GM19239 (cell line): ENCODE measurements at places on chromosomes 5 and 9.

GRCh38 chr5:177241768-177242167, 61.8 kb downstream of the RAB24 start:
- no peak for DNase-seq

GRCh38 chr5:68149189-68149588, 66.4 kb upstream of the PIK3R1 start:
- DNase-seq: no peak

GRCh38 chr5:59542851-59543820, 350.4 kb downstream of the PDE4D start:
- DNase-seq: no peak

GRCh38 chr9:86202338-86202882, 57.0 kb downstream of the C9orf153 start:
- peak; percentile 42 for DNase-seq

DNA sequence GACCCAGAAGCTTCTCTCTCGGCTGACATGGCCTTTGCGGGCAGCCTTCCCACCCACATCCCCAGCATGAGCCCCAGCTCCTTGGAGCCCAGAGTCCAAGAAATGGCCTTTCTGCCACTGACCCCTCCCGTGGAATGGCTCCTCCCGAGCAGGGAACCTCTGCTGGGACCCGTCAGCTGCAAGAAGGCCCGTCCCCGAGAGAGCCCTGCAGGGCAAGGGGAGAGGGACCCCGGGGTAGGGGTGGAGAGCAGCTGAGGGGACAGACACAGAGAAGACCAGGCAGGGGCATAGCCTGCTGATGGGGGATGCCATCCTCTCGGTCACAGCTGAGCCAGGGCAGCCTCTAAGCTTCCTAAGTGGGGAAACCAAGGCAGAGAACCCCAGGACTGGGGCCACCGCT, 11.2 kb upstream of the NOTCH1 start:
- no peak for DNase-seq

GRCh38 chr5:128303593-128303992, 220.0 kb downstream of the SLC12A2 start:
- DNase-seq: no peak

GRCh38 chr5:125558466-125558865, 812.0 kb upstream of the ZNF608 start:
- DNase-seq: no peak

DNA sequence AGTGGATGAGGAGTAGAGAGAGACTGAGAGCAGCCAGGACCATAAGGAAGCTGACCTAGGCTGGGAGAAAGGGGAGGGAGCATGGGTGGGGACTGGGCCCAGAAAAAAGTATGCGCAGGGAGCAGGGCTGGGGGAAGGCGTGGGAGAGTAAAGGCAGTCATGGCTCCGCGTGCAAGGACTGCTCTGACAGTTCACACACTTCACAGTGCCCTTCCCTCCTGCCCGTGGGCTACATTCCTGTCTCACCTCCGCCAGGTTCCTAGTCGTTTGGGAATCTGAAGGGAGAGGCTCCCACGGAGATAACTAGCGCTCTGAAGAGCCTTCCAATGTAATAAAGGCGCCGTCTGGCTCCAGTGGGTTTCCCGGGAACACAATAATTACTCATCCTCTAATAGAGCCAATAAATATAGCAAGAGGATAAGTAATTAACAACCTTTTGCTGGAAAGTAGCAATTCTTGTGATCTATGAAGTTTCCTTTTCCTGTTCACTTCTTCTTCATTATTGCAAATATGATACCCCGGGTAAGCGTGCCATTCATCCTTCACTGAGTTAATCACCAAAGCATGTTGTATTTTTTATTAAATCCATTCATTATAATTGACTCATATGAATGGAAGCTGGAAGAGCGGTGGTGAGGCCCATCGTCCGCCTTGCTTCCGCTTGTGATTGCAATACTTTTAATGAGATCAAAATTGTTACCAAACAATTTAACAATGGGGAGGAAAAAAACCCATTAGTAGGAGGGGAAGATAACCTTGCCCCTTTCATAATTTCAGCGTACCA, 39.3 kb downstream of the TTLL11 start:
- no peak for DNase-seq

DNA sequence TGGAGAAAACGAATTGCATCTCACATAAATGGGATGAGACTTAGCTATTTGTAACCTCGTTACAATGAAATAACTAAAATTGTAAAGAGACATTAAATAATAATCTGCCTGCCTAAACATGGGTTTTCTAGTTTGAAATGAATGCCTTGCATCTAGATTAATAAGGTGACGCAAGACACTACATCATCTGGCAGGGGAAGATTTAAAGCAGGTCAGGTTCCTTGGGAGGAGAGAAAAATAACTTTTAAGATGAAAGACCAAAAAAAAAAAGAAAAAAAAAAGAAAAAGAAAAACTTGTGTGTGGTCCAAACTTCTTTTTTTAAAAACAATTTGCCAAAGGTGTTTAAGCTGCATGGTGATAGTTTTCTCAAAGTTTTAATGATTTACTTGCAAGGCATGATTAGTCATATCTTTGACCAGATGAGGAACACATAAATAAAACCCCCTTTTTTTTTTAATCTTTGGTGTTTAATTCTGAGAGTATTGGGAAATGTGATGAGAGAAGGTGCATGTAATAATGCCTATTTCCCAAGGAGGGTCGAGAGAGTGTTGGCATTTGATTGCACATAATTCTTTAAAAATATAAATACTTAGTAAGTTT, 122.9 kb upstream of the ADAMTSL1 start:
- DNase-seq: no peak
